ENCODE measurements at places on chromosomes 5 and 9. TPM values are rescaled to one million over a fixed set of nuclear protein-coding genes. Genes with fewer than 3 reads are reported as not detected.

The MCCC2 gene
- 20.7 TPM for total RNA-seq

The OR1J2 gene
- total RNA-seq, result not detected

The CCDC180 gene
- total RNA-seq, result 8.1 TPM

The PNPLA7 gene
- total RNA-seq, result 0.94 TPM

The SLC6A3 gene
- total RNA-seq, result not detected

The RELL2 gene
- 8.4 TPM for total RNA-seq

The SLC25A2 gene
- not detected for total RNA-seq

DNA sequence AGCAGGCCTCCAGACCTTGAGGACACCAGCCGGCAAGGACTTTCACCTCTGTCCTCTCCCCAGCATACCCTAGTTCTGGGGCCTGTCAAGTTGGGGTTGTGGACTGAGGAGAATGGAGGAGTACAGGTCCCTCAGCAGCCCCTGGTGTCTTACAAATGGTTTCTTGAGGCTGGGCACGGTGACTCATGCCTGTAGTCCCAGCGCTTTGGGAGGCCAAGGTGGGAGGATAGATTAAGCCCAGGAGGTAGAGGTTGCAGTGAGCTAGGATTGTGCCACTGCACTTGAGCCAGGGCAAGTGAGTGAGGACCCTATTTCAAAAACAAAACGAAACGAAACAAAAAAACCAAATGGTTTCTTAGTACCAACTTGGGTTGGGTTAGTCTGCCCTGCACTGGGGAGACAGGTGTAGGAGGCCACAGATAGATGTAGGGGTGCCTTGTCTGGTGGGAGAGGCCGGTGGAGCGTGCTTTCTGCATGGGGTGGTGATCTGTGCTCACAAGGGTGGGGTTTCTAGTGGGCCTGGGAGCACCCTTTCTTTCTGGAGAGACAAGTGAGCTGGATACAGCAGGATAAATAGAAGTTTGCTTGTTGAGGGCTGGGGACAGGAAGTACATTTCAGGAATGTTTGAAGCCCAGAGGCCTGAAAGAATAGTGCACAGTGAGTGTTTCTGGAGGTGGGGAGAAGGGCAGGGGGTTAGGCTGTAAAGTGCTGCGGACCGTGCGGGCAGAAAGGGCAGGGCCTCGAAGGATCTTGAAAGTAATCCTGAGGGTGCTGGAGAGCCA is 37.7 kb upstream of the PSD2 start:
- no peak for DNase-seq

GRCh38 chr5:72539726-72540125 is 32.5 kb upstream of the ZNF366 start:
- no peak for DNase-seq

- DNase-seq, result no peak
Measured at GRCh38 chr9:120931231-120932085, 4.9 kb upstream of the TRAF1 start.

DNA sequence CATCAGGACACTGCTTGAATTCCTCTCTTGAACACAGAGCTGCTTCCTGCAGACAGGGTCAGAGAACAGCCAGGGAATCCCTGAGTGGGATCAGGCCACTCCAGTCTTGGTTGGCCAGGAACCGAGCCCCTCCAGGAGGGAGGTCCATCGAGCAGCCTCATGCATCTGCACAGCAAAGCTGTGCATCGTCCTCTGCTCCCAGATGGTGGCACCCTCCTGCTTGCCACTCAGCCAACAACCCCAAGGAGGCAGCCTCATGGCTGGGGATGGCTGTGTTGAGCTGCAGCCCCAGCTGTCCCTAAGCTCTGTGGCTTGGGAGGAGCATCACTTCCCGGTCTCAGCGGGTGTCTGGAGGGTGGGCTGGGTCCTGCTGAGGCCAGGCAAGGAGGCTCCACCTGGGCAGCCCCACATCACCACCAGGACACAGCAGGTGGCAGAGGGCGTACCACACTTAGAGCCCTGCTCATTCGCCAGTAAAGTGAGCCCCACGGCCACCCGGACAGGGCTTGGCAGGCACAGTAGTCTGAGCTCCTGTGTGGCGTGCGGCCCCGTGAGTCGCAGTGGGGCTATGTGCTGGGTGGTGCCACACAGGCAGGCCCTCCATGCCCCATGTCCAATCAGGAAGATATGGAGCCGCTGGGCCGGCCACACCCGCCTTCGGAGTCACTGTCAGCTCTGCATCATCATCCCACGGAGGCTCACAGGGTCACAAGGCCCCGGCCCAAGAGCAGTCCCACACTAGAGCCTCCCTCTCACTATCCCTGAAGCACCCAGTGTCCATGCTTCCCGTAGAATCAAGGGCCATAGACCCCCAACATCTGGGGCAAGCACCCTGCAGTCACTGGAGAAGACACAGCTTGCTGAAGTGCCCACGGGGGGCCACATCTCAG is 11.9 kb downstream of the LPCAT1 start:
- DNase-seq, result no peak

DNA sequence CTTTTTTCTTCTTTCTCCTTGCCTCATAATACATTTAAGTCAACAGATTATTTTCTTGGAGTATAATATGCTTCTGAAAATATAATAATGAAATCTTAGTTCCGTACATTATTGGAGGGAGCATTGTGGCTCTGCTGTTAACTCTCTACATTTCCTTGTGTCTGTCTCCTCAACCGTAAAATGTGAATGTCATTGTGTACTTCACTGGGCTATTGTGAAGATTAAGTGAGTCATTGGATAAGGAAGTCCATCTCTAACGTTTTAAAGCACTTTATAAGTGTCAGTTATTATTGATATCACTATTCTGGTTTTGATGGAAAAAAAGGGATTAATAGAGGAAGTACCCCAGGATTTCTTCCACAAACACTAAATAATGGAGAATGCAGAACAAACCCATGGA is 304.5 kb upstream of the RFX3 start:
- DNase-seq, result no peak

DNA sequence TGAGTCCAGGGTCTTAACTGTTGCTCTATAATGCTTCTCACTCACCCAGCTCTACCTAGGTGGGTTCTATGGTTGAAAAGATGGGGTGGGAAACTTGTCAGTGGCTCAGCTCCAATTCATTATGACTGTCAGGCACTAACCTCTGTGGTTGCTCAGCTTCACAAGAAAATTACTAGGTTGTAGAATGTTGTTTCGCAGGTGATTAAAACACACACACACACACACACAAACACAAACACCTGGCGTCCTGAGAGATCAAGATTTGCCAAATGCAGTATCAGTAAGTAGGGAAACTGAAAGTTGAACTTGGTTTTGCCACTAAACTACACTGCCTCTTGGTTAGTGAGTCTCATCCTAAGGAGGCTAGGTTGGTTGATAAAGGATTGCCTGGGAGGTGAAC is 2.8 kb downstream of the MCCC2 start:
- no peak for DNase-seq

DNA sequence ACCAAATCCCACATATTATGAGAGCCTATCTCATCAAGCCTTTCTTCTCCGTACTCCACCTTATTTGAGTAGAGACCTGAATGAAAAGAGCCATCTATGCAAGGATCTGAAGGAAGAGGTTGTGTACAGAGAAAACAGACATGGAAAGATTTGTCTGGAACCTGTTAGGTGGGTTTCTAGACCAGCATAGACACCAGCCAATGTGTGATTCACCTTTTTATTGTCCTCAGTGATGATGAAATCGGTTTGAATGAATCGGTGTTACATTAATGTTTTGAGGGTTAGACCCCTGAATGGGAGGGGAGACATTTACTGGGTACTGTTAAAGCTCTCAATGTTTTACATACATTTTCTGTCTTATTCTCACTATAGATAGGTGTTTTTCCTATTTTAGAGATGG is 223.6 kb downstream of the NMUR2 start:
- no peak for DNase-seq

DNA sequence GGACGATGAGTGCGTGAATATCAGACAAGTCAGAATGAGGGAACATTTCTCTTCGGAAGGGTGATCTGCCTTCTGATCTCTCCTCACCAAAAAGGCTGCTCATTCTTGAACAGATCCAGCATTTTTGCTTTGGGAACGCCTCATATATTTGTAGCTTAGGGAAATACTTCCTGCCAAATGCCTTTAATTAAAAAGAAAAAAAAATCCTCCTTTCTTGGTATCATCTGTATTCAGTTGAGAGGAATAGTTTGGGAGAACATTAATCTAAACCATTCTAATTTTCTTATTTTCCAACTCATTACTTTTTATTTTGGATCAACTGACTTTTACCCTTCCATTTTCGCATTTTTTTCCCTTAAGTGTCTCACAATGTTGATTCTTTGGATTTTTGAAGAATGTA is 163.4 kb downstream of the SNX18 start:
- no peak for DNase-seq

- no peak for DNase-seq
Measured at GRCh38 chr5:170248172-170248930, 15.6 kb downstream of the C5orf58 start.

Data from occipital lobe (tissue), 3 donors.